CD4-positive, alpha-beta T cell treated with Interleukin-17A for 1 hour (primary cell): ENCODE measurements at places on chromosomes 7 and 10.

DNA sequence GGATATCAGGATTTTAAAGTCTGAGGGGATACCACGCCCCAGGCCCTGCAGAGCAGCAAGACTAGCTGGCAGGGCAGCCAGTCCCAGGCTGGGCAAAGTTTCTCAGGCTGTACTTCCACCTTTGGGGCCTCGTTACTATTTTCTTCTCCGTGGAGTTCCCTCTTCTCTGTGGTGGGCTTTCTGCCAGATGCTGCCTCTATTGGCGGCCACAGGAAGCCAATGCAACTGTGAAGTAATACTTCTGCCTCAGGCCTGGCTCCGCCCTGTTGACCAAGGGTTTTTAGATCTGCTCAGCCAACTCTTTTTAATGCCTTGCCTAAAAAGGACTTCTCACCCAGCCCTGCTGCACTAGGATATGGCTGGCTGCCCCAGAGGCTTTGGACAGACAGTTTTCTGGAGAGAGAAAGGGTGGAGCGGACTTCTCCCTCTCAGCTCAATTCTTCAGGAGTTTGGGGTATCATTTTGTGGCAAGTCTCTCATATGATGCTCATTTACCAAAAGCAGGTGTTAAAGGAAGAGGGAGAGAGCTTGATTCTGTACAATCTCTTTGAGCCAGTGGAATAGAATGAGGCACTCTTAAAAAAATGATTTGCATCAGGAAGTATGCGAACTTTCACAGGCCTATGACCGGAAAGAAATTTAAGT is 67.4 kb downstream of the HHEX start:
- peak; percentile 17 for DNase-seq

GRCh38 chr10:97095701-97096260 is 90.0 kb downstream of the SLIT1 start:
- DNase-seq, result no peak

- no peak for DNase-seq
Observed at GRCh38 chr7:41328544-41328943, 374.3 kb downstream of the INHBA start.

GRCh38 chr10:102335184-102335583 is 60.3 kb upstream of the NFKB2 start:
- DNase-seq, result no peak

- no peak for DNase-seq
Observed at GRCh38 chr7:117019786-117020590, 66.7 kb downstream of the ST7 start.

DNA sequence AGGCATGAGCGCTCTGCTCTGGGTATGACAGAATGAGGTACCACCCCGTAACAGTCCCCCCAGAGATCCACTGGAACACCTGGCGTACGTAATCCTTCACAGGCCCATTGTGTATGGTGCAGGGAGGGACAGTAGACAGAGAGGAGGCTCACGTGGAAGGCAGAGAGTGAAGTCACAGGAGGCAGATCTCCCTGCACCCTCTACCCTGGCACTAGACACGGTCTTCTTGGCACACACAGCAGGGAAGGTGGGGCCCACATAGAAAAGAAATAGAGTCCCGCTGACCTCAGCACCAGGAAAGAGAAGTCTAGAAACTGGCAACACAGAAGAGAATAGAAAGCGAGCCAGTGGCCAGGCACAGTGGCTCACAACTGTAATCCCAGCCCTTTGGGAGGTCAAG is 51.9 kb downstream of the SLC29A4 start:
- DNase-seq, result no peak

DNA sequence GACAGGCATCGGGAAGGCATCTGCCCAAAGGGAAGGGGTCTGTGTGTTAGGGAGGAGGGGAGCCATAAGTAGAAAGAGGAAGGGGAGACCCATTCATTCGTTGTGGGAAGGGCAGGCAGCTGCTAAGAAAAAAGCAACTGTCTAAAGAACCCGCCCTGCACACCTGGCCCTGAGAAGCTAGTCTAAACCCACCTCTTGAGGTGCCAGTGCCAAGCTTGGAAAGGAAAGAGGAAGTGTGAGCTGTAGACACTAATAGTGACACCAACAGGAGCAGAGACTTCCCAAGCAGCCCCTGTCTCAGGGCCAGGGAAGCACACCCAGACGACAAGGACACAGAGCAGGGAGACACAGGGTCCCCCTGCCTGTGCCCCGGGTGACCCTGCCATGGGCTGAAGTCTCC is 40.8 kb upstream of the PRSS58 start:
- DNase-seq, result no peak

- DNase-seq, result peak; percentile 14
Observed at GRCh38 chr10:71829171-71829570, 21.9 kb downstream of the PSAP start.

DNA sequence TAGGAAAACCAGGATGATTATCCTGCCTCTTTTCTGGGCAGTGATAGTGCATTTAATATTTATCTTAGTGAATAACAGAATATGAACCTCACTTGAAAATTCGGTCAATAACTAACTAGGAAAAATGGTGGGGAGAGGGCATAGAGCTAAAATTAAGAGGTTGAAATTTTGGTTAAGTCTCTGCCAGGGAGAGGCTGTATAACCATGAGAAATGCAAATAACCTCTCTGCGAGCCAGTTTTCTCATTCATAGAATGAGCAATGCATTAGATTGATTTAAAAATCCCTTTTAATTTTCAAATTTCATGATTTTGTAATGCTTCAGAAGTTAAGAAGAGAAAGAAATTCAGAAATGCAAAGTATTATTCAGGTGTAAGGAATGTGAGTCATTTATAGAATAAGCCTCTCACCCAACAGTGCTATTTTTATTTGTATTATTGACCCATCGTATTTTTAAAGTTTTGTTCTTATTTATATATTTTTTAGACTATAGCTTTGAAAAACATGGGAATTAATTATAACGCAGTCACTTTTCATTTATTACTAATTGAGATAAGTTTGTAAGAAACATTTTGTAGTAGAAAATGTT is 104.7 kb downstream of the PHF14 start:
- DNase-seq, result no peak

DNA sequence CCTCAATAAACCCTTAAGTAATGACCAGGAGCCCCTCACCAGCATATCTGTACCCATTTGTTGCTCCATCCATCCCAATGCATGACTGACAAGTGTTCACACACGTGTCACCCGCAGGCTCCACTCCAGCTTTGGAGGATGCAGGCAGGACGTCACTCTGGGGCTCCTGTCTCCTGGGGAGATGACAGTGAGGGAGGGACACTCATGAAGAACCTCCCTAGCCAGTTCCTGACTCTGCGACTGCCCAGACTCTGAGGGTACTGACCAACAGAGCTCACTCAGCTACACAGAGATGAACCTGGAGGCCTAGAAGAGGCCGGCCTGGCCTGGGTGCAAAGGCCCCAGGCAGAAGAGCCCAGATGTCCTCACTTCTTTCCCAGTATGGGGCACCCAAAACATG is 135.1 kb upstream of the RET start:
- DNase-seq, result no peak

DNA sequence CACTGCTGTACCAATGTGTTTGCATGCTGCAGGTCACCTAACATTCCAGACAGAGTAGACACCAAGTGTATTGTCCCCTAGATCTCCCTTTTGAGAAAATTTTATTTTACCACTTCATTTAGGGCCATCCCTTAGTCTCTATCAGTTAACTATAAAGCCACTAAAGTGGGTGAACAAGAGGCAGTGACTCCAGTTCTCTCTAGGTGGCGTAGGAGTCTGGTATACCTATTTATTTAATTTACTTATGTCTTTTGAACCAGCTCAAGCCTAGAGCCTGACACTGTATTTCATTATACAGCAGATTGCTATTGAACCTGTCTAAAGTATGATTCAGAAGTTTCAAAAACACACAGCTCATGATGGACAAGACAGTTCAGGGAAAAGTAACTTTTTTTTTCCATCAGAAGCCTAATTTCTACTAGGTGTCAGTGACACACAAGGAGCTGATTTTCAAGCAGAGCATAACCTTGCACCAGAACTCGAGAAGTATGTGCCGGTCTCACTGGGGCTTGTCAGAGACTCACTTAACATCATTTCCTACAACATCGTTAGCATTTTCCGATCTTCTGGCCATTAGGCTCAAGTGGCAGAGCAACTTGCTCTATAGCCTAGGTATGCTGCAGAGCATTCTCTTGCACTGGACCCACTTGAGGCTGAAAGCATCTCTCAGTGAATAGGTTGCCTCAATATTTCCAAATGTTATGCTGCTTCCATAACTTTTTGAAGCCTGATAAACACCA is 175.4 kb downstream of the CDC14C start:
- no peak for DNase-seq

- DNase-seq, result no peak
Observed at GRCh38 chr10:67433276-67433675, 262.7 kb downstream of the CTNNA3 start.

GRCh38 chr7:75876126-75876881 is 2.5 kb upstream of the RHBDD2 start:
- DNase-seq, result no peak

DNA sequence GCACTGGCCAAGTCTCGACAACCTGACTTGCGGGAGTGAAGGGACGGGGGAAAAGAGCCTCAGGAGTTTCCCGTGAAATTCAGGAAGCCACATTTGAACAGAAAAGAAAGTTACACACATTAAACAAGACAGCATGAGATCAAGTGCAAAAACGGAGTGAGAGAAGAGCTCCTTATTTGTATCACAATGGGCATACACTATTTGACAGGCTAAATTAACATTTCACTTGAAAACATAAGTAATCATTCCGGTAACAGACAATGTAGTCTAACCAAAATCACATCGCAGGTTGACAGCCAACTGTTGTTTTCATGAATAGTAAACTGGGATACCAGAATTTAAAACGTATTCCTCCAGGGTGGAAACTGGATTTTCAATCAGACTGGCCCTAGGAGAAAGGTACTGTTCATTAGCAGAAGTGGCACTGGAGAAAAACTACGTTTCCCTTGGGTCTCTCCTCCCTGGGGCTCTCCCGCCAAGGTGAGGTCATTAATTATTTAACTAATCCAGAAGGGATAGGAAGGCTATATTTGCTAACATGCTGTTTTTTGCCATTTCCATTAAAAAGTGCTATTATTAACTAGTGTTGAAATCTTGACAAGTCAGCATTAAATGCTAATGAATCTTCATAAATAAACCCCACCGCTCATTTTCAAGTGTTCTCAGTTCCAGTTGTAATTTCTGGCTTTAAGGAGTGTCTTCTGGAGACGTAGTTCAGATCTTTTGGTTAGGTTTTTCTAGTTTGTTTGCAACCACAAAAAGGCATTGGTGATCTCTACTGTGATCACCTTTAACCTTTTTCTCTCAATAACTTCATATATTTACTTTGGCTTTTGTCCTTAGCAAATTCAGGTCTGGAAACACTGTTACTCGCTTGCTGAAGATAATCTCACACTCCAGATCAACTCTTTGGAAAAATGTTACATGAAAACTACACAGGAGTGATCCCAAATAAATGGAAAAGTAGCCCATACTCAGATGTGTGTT is 25.1 kb downstream of the RHEB start:
- DNase-seq, result no peak

- DNase-seq, result no peak
Observed at GRCh38 chr7:102985176-102985783, 72.5 kb downstream of the LRRC17 start.

GRCh38 chr7:3895341-3896116 is 594.5 kb downstream of the SDK1 start:
- DNase-seq, result no peak

GRCh38 chr10:71648254-71648932 is 71.2 kb downstream of the C10orf105 start:
- no peak for DNase-seq

DNA sequence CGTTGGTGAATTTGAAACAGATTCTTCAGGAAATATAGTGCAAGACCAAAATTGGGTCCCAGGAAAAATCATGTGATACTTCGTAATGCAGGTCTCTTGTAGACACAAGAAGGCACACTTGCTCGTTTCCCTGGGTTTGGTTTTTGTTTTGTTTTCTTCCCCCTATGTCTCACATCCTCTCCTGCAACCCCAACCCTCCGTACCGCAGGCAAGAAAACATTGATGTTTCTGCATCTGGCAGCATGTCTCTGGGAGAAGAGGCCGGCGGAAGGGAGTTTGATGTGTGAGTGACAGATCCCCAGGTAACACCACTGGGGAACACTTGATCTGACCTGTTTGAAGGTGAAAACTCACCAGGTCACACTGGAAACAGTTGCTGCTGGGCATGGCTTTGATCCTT is 718.5 kb downstream of the AUTS2 start:
- peak; percentile 32 for DNase-seq

GRCh38 chr7:50646069-50646468 is 80.9 kb upstream of the DDC start:
- no peak for DNase-seq

GRCh38 chr7:92678291-92678920 is 88.2 kb upstream of the FAM133B start:
- DNase-seq, result no peak

GRCh38 chr7:131057015-131057793 is 270.5 kb upstream of the MKLN1 start:
- peak; percentile 80 for DNase-seq

- no peak for DNase-seq
Observed at GRCh38 chr7:5424749-5425506, 1.3 kb upstream of the TNRC18 start.

- DNase-seq, result no peak
Observed at GRCh38 chr7:135769005-135769802, 20.6 kb upstream of the FAM180A start.

DNA sequence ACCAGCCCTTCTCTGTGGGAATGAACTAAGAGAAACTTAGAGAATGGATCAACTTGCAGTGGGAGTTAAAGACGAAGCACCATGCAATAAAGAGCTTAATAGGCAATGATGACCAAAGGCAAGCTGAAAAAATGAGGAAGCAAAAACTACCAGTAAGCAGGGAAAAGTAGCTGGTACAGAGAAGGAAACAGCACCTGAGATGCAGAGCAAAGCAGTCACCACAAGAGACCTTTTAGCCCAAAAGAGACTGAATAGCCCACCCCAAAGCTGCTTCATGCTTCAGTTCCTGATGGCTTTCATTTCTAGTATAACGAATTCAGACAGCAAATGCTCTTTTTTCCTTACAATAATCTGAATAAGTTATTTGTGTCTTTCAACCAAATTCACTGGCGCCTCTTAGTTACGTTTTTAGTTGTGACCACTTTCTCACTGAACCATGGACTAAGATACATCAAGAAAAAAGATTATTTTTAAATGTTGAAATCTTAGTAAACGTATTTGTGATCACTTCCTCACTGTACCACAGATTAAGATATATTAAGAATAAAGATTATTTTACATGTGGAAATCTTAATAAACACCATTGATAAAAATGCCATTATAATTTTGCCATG is 76.0 kb downstream of the USP6NL start:
- DNase-seq, result no peak
